Esophagus squamous epithelium (tissue), 5 donors: ENCODE measurements at places on chromosomes 11 and 22.
A peak's percentile ranks its signal among the peaks of the same experiment; 100 is the strongest.

DNA sequence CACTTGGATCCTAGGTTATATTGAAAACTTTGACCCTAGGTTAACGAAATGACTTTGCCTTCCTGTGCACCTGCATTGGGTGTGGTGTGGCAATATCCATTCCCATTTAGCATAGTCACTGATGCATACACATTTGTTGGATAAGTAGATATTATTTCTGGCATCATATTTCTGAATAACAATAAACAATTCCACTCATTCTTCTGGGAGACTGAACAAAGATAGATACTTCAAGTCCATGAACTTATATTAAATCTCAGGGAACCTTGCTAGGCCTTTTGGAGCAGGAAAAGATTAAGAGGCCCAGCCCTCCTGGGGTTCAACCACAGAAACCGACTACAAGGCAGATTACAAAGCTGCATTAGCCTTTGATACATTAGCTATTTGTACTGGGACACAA, 118.9 kb downstream of the MSANTD4 start:
- DNase-seq = no peak

GRCh38 chr11:126496576-126497337, 141.3 kb downstream of the ST3GAL4 start:
- no peak for DNase-seq

DNA sequence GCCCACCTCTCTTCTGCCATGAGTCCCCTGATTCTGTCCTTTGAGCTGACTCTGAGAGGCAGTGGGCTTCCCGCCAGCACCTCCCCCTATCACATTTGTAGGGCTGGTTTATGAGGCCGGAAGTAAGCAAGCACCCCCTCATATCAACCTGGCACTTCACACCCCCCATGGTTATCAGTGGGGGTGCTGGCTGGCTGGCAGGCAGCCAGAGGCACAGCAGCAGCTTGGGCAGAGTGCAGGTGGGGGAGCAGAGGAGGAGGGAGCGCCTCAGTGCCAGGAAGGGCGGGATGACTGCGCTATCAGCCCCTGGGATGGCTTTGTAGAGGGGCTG, 22.9 kb upstream of the CHRM4 start:
- DNase-seq = no peak

- peak; percentile 34 for DNase-seq
Measured at GRCh38 chr11:3049430-3050243, 7.6 kb downstream of the CARS1 start.

GRCh38 chr22:29456211-29456671, 17.9 kb downstream of the RFPL1 start:
- DNase-seq = no peak

DNA sequence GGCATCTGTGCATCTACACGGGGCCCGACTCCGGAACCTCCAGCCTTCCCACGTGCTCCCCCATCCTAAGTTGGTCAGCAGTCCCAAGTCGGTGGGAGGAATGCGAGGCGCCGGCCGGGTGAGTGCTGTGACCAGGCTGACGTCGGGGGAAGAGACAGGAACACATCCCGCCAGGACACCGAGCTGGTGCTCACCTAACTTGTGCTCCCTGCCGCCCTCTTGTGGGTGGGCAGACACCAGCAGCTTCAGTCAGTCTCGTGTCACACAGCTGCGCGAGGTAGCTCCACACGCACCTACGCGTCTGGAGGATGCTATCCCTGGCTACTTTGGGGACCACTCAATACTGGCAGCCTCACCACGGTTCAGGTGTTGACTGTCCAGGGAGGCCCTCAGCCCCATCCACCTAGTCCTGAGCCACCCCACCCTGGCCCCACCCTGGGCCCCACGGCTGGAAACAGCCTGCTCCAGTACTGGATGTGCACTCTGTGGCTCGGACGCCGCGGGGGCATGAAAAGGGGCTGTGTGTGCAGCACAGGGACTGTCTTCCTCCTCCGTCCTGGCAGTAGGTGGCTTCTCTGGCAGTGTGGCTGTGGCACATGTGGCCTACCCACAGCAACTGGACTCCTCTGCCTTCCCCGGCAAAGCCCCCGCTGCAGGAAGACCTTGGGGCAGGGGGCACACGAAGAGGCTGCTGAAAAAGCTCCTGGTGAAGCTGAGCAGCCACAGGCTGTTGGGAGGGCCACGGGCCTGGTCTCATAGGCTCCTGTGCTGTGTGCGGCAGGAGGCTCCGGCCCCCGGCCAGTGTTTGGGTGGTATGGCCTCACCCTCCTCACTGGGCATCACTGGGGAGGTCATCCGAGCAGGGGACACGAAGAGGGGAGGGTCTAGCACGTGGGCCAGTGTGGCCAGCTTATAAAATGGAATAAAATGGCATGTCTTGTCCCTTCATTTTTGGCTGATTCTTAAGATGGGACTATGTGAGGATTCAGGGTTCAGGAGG, 11.2 kb upstream of the BID start:
- DNase-seq = no peak

DNA sequence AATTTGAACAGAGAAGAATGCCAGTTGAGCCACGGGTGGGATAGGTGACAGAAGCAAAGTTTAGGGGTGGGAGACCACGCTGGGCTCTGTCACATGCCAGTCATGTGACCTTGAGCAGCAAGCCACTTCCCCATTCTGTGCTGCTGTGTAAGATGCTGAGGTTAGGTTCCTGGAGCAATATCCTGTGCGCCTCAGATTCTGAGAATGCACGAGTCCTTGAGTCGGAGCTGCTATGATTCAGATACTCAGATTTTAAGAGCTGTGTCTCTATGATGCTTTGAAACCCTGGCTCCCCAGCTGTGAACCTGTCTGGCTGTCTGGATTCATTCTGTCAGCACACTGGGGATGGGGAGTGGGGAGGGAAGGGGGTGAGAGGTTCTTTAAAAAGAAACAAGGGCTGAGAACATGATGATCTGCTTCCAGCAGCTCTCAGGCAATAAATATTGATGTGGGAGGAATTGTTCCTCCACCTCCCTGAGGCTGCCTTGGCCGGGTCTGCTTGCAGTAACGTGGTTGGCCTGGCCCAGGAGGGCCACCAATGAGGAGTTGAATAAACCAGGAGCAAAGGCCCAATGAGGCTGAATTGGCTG, 24.0 kb downstream of the SLCO2B1 start:
- no peak for DNase-seq

GRCh38 chr11:14259186-14259784, 99.7 kb downstream of the RRAS2 start:
- DNase-seq = no peak

DNA sequence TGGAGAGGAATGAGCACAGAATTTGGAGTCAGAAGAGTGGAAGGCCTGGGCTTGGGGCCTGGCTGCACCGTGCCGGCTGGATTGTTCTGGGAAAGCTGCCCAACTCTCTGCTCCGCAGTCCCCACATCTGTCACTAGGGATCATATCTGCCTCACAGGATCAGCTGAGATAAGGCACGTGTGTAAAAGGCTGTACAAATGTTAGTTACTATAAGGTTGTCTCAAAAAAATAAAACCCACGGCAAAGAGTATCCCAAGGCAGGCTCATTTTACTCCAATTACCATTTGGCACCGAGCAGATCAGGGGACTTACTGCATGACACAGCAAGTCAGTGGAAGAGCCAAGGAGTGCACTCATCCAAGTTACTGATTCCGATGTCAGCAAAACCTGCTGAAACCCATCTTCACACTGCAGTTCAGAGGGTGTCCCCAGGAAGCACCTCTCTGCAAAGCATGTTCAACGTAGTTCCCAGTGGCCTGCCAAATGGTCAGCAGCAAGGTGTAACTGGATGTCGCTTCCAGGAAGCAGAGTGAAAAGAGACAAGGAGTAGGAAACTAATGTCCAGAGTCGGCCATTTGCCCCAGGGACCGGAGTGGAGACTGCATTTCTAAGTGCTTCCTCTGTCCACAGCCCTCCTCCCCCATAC, 18.1 kb upstream of the MRTFA start:
- DNase-seq = no peak

GRCh38 chr11:67468759-67469507, at the start of gene TMEM134:
Gene TMEM134 (minus strand): TSS chr11:67469251. CDS start chr11:67469192, 59 bp downstream.
- DNase-seq = peak; percentile 38

DNA sequence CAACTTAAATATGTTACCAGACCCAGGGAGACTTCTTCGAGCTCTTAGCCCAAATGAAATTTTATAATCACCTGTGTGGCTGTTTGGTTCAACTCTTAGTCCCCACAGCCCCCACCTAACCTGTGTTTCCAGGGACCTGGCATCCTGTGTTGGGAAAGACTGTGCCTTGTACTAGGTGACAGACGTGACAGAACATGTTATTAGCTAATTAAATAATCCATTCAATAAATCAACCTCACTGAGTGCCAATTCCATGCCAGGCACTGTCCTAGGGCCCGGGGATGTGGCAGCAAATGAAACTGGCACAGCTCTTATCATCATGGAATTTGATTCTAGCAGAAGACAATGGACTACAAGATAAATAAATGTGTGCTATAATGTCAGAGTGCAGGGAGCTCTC, 431.9 kb downstream of the MIAT start:
- no peak for DNase-seq

- DNase-seq = no peak
Measured at GRCh38 chr11:10478574-10479550, 23.8 kb downstream of the AMPD3 start.

GRCh38 chr22:45201678-45202332, 38.1 kb downstream of the NUP50 start:
- no peak for DNase-seq
